Naive thymus-derived CD8-positive, alpha-beta T cell (primary cell): ENCODE measurements at places on chromosomes 3 and 15.

DNA sequence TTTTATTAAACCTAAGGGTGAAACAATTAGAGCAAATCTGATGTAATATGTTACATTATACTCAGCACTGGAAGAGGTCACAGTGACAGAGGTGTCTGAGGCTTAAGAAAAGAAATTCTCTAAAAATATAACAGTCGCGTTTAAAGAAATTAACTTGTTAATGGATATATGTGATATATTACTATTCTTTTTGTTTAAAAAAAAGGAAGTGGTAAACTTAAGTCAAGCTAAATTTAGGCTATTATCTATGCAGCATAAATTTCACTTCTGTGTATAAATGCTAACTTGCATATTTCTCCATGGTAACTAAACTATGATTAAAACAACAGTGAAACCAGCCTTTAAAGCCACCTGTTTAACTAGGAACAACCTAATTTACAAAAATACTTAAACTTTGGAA lies 191.3 kb downstream of the FOXP1 start:
- DNase-seq: no peak

- no peak for DNase-seq
Observed at GRCh38 chr15:82114660-82115059, 68.8 kb upstream of the MEX3B start.

DNA sequence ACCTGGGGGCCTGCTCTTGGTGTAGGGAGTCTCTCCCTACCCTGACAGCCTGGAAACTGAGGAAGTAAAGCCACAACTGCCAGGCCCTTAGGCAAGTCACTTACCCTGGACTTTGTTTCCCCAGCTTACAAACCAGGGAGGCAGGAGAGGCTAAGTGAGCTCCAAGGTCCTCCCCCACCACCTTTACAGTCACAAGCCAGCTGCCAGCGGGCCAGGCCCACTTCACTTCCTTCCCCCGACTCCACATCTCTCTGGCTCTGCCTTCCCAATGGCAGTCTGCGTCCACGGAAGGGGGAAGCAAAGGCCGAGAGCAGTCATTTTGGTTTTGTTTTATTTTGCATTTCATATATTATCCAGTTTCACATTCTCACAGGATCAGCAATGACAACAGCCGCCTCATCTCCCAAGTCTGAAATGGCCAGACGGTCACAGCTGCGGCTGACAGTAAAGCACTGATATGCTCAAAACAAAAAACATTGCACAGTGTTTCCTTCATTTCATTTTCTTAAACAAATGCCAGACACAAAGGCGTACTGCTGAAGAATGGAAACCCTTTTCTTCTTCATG lies 35.7 kb downstream of the RBPMS2 start:
- no peak for DNase-seq

- DNase-seq: no peak
Observed at GRCh38 chr3:36669764-36670163, 94.6 kb downstream of the DCLK3 start.

- no peak for DNase-seq
Observed at GRCh38 chr15:38129531-38130204, 123.0 kb upstream of the SPRED1 start.

DNA sequence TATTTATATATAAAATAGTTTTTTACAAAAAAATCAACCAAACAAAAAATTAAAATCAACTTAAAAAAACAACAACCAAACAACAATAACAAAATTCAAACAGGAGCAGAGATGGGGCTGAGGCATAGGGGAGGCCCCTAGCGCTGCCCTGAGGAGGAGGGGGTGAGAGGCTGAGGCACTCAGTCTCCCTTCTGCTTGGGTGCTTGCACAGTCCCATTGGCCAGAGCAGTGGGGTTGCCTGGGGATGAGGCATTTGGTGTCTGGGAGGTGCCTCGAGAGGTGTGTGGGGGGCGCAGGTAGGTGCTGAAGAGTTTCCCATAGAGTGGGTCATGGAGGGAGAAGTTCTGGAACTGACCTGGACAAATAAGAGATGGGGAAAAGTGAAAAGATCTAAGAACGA lies 8.0 kb downstream of the LPCAT4 start:
- no peak for DNase-seq

- no peak for DNase-seq
Observed at GRCh38 chr15:53536479-53537120, 222.9 kb downstream of the WDR72 start.

- no peak for DNase-seq
Observed at GRCh38 chr3:42057561-42058211, 33.5 kb upstream of the TRAK1 start.

- DNase-seq: no peak
Observed at GRCh38 chr15:80778964-80779657, at the start of gene CEMIP. Gene CEMIP, plus strand, starts transcription at chr15:80779370. Its CDS starts 94,510 bp downstream, at chr15:80873880.
